Activated CD4-positive, alpha-beta T cell treated with anti-CD3 and anti-CD28 coated beads for 4 hours (primary cell): ENCODE measurements at places on chromosomes 11 and 22.

GRCh38 chr22:23825246-23825905, 13.4 kb downstream of the DERL3 start:
- DNase-seq, result no peak

GRCh38 chr11:96326959-96327358, 16.0 kb downstream of the MAML2 start:
- DNase-seq, result no peak

- no peak for DNase-seq
Observed at GRCh38 chr11:7520981-7521487, 7.2 kb downstream of the PPFIBP2 start.

DNA sequence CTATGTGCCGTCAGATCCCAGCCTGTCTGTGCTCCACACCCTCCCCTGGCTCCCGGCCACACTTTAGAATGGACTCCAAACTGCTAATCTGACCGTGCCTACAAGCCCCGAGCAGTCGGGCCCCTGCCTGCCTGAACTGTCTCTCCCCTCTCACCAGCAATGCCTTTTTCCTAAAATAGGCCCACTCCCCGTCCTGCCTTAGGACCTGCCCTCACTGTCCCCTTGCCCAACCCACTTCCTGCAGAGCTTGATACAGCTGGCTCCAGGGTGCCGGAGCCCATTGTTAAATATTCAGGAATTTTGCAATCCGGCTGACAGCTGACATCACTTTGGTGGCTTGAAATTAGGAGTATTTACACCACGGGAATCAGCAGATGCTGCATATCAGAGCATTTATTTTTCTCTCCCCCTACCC, 21.4 kb downstream of the MN1 start:
- DNase-seq, result no peak

DNA sequence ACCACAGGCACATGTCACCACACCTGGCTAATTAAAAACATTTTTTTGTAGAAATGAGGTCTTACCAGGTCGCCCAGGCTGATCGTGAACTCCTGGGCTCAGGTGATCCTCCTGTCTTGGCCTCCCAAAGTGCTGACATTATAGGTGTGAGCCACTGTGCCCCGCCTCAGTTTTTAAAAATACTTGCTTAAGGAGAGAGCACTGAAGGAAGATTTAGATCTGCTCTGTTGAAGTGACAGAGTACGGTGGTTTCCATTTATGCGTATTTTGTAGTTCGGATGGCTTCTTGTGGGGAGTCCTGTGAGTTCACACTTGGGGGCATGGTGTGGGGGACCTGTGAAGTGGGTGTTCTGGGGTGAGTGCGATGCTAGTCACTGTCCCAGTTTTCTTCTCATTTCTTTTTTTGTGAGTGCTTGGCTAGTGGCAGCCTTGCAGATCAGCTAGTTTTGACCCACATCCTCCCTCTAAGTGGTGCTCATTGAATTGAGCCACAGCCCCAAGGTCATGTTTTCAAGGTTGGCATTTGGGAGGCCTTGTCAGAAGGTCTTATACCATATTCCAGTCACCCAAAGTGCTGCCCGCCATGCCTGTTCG, 31.5 kb downstream of the PTPRJ start:
- no peak for DNase-seq

- DNase-seq, result no peak
Observed at GRCh38 chr11:76601724-76602123, 68.8 kb downstream of the LRRC32 start.

DNA sequence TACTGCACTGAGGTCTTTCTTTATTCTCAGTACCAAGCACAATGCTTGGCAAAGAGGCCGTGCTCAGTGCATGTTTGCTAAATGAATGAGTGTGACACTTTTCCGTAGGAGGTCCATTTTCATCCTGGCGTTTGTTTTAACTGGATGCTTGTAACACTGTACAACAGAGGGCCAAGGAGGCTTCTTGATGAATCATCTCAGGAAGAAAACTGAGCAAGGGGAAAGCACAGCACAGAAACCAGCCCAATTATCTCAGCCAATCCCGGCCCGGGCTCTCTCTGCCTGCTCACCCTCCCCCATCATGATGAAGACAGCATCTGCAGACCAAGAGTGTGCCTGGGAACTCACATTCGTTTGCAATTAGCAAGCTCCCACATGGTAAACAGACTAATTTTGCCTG, 570.3 kb downstream of the OPCML start:
- DNase-seq, result no peak

DNA sequence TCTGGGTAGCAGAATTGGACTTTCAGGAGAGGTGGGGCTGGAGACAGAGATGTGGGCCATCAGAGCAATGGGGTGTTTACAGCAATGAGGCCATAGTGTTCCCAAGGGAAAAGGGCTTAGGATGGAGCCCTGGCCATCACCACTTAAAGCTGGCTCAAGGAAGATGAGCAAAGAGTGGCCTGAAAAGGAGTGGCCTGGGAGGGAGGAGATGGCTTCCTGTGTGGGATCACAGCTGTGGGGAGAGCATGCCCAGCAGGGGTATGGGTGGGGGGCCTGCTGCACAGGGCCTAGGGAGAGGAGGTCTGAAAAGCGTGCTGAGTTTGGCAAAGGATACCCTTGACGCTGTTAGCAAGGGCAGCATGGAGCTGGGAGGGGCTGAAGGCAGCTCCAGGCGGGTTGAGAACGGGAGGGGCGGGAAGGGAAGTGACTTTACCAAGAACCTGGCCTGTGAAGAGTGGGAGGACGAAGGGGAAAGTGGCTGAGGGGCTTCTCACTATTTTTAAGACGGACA, 13.9 kb downstream of the LRRC32 start:
- DNase-seq, result no peak

- no peak for DNase-seq
Observed at GRCh38 chr11:91846649-91847048, 378.0 kb upstream of the FAT3 start.

DNA sequence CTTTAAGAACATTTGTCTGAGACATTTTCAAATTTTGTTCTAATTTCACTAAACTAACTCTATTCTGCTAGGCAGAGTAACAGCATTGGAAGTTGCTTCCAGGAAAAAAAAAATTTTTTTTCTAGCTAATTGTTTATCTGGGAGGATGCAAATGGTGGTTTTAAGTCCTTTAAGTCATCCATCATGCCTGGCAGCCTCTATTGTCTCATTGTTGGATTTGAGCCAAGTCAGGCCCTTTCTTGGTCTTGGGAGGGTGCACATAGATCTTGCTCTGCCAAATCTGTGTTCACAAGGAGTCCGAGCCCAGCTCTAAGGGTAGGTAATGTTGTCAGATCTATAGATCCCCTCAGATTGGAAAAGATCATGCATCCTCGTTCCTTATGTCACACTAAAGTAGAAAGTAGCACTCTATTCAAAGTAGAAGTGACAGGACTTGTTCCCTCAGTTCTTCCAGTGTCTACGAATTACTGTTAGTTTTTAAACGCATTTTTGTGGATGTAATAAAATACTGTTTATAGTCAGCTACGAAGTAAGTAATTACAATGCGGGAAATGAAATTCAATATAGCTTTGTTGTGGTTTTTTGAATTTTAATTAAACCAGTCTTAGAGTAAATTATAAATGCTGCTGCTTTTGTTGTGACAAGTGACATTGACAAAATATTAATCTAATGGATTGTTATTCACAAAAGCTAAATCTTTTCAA, 166.0 kb upstream of the RASSF10 start:
- DNase-seq, result no peak

DNA sequence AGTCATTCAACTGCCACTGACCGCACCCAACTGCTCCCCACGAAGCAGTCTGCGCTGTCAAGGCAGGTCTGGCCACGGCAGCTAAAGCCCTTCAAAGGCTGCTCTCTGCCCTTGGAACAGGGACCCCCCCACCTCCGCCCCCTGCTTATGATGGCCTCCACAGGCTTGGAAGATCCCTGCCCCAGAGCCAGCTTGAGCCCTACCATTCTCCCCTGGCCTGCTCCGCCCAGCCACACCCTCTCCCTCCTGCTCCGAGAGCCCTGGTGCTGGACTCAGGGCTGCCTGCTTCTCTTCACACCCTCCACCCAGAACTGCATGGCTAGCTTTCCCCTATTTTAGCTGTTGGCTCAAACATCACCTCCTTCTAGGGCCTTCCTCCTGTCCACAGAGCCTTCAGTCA, 19.0 kb downstream of the ZMAT5 start:
- DNase-seq, result no peak
